CD4-positive, alpha-beta T cell treated with Interleukin-17A for 1 hour (primary cell): ENCODE measurements at places on chromosomes 3 and 15.

GRCh38 chr15:48066456-48066855, 54.3 kb upstream of the SLC24A5 start:
- no peak for DNase-seq

DNA sequence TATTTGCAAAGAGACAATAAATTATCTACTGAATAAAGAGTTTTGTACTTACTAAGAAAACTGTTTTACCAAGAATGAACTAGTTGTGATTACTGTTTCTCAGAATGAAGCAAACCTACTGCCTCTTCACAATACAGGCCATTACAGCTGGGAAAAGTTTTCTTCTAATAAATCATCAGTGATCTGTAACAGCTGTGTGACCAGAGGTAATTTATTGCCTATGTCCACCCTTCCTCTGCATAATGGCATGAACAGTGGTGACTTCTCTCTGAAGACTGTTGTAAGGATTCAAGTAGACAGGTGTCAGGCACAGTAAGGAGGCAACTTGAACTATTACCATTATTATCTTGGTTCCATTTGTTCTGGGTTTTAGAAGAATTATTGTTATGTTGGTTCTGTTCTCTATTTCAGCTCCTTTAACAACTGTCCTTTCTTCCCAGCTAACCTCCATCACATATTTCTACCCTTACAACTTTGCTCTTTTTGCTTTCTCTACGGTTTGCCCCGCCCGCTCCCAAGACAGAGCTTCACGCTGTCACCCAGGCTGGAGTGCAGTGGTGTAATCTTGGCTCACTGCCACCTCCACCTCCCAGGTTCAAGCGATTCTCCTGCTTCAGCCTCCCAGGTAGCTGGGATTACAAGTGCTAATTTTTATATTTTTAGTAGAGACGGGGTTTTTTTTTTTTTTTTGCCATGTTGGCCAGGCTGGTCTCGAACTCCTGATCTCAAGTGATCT, 51.5 kb downstream of the PRKAR2A start:
- no peak for DNase-seq

- DNase-seq = no peak
These were observed 96.1 kb downstream of the KBTBD8 start for GRCh38 chr3:67094167-67094566.

DNA sequence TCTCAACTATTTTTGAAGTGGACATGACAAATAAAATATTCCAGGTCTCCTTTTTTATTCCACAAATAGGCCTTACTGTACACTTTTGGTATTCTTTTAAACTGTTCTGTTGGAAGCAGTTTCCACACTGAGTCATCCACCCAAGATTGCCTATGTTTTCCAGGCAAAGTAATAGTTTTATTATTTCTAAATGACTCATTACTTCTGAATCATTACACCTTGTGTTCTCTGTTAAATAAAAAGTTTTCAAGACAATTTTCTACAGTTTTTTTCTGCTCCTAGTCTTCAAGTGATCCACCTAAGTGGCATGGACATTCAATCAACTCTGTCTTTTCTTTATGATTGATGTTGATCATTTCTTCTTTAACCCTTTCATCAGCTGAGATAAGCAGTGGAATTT, 26.5 kb downstream of the PPP2R3A start:
- DNase-seq = no peak

GRCh38 chr15:78950902-78951840, 6.3 kb upstream of the CTSH start:
- no peak for DNase-seq
